ENCODE measurements at places on chromosomes 16 and 17.
A peak's percentile ranks its signal among the peaks of the same experiment; 100 is the strongest.

- peak; percentile 65 for DNase-seq
Measured at GRCh38 chr16:69709456-69710084, 16.8 kb downstream of the NQO1 start.

GRCh38 chr16:16092925-16093627, 130.2 kb downstream of the ABCC6 start:
- no peak for DNase-seq

DNA sequence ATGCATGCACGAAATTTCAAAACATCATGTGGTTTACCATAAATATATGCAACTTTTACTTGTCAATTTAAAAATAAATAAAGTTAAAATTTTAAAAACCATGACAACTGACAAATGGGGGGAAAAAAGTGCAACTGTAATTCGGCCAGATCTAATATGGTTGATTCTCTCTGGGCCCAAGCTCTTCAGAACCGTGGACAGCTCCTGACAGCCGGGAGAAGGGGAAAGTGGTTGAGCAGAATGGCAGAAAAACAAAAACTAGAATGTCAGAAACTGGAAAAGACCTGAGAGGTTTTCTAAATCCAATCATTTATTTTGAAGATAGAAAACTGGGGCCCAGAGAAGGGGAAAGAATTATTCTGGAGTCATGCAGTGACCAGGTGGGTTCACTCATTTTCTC, 126.6 kb downstream of the TMEM132E start:
- peak; percentile 30 for DNase-seq

DNA sequence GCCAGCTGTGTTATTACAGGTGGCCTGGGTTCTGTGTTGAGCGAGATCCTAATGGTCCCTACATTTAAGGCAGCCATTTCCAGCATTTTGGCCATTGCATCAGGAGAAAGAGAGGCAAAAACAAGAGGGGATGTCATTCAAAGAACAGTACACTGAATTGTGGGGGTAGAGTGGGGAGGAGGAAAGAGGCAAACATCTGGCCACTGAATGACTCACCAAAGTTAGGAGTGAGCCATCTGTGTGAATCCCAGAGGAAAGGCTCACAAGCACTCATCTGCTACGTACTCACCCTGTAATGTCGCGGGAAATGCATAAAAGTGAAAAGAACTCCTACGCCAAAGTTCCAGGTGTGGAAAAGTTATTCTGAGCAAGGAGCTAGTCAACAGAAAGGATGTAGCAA, 16.7 kb downstream of the KRABD2 start:
- DNase-seq = peak; percentile 66

- DNase-seq = no peak
Measured at GRCh38 chr16:27406511-27407128, 4.6 kb downstream of the IL21R start.

DNA sequence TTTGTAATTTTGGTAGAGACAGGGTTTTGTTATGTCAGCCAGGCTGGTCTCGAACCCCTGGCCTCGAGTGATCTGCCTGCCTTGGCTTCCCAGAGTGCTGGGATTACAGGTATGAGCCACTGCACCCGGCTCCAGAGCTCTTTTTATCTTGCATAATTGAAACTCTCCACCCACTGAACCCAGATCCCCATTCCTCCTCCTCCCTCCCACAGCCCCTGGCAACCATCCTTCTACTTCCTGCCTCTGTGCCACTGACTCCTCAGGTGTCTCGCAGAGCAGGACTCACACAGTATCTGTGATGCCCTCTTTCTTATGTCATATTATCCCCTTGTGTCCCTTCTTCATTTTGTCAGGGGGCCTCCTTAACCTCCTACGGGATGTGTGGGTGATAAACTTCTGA, 340.7 kb downstream of the SLC39A11 start:
- DNase-seq = no peak

GRCh38 chr17:7351665-7352502, at the start of gene KCTD11:
TSS of gene KCTD11 (plus strand) at chr17:7352162.
- peak; percentile 89 for DNase-seq

GRCh38 chr16:7547736-7548135, 215.1 kb downstream of the RBFOX1 start:
- no peak for DNase-seq

- no peak for DNase-seq
Measured at GRCh38 chr17:17035920-17036523, 6.2 kb upstream of the MPRIP start.

DNA sequence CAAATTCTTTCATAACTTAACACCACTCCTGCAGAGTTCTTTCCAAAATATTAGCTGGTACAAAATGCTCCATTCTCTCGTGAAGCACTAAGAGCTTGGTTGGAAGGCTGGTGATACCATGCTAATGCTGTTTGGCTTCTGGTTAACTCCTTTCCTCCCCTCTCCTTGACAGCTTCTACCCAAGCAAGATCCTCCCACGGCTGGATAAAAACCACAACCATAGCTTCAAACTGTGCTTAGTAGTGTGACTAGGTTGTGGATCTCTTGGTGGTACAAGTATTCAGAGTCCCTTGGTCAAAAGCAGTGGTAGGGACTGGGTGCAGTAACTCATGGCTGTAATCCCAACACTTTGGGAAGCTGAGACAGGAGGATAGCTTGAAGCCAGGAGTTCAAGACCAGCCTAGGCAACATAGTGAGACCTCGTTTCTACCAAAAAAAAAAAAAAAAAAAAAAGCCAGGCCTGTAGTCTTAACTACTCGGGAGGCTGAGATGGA, 2.3 kb downstream of the PHAF1 start:
- no peak for DNase-seq

DNA sequence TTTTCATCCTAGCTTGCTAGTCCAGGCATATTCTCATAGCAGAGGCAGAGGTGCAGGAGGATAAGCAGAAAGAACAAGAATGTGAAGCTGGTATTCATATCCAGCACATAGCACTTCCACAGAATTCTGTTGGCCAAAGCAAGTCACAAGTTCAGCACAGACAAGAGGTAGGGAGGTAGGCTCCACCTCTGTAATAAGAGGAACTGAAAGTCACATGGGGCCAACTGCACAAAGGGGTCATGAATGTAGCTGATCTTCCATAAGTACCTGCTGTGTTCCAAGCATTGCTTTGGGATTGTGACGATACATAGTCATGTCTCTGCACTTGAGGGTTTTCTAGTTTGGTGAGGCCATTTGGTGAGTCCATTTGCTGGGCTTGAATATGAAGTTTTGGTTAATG, 110.8 kb upstream of the MPHOSPH6 start:
- no peak for DNase-seq

DNA sequence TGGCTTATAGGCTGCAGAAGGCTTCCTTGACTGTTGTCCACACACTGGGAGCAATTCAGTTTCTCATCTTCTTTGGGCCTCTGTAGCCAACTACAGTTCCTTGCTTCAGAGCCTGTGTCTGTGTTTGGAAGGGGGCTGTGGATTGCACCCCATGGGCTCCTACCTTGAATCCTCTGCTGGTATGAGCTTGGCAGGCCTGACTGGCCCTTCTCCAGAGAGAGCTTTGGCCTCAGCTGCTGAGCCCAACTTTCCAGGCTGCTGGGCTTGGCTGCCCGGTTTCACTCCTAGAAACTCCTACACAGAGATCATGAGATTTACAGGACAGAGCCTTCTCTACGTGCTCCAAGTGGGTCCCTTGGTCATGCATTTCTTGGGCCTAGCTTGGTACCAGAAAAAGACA, 354.4 kb downstream of the SNX29 start:
- DNase-seq = no peak

GRCh38 chr17:82917699-82918345, 78.0 kb upstream of the ZNF750 start:
- peak; percentile 34 for DNase-seq

- no peak for DNase-seq
Measured at GRCh38 chr17:64158406-64158805, 28.5 kb upstream of the ERN1 start.

DNA sequence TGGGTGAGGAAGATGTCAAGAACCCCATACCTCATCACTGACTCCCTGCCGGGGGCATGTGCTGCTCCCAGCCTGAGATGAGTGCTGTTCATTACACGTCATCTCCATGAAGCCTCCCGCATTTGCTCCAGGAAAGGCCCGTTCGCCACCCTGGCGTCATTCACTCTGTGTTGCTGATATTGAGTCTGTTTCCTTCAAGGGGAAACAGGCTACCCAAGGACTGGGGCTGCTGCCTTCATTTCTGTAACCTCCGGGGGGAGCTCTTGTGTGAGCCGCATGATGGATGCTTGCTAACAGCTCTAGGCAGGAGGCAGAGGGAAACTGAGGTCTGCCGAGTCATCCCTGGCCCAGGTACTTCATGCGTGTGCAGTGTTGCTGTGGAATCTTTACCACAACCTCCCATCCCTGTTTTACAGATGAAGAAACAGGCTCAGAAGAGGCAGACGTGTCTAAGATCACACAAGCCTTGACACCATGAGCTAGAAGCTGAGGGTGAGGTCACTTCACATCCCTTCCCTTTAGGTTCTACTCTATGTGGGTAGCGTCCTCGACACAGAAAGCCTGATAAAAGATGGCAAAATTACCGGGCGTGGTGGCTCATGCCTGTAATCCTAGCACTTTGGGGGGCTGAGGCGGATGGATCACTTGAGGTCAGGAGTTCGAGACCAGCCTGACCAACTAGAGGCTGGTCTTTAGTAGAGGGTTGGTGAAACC, 3.5 kb upstream of the ARMC5 start:
- DNase-seq = no peak

DNA sequence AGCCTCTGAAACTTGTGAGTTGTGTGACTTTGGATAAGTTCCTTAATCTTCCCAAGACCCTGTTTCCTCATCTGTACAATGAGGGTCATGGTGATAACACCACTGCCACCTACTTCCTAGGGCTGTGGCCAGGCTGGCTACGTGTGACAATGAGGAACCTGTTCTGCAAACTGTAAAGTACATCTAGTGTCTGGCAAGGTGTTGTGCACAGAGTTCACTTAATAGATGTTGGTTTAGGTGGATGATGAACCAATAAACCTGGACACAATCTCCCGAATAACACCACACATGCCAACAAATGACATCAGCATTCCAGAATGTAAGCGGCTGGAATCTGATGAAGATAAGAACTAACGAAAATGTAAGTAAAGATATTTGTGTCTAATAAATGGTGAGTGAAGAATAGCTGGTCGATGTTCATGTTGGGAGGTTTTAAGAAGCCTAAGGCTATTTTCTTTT, 82.3 kb downstream of the MARCHF10 start:
- peak; percentile 75 for DNase-seq

DNA sequence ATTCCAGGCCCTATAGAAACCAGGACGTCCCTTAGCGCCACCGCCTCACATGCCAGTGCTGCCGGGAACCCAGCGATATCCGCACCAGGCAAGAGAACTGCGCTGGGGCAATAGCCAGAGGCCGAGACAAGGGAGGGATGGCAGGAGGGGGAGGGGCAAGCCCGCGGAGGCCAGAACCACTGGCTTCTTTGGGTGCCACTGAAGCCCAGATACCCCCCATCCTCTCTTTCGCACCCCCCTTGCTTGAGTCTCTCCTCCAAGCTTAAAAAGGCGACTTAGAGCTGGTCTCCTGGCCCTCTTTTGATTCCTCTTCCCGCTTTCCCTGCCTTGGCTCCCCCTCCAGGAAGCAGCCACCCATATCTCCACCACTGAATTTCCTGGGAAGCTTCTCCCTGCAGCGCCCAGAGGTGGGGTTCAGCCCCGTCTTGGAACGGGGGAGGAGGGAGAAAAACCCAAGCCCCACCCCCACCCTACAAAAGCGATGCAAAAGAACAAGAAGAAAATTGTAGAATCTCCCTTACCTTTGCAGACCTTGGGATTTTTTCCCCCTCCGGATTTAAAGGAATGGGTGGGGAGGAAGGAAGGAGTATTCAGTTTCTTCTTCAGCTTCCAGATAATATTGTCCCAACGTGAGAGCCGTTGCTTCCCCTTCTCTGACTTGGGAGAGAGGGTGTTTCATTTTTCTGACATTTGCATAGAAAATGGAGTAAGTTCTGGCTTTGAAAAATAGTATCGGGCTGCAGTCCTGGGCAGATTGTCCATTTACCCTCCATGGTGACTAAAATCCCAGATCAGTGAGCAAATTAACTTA, 622 bp downstream of the HOXB6 start:
- peak; percentile 79 for DNase-seq

DNA sequence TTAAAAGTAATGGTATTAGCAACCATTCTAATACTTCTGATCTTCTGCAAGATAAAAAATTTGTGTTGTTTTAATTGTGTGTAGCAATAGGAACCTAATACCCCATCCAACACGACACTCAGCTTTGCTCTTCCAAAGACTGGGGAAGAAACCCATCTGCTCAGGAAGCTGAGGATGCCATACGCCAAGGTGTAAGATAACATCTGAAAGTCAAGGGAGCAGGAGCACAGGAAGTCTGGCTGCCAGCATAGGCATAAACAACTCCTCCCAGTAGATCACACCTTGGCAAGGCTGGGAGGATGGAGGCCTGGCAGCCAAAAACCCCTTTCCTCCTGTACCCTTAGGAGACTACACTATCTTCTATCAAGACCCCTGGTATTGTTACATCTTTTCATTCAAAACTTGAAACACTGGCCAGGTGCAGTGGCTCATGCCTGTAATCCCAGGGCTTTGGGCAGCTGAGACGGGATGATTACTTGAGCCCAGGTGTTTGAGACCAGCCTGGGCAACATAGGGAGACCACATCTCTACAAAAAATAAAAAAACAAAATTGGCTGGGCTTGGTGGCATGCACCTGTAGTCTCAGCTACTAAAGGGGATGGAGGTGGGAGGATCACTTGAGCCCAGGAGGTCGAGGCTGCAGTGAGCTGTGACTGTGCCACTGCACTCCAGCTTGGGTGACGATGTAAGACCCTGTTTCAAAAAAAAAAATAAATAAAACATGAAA, 5.7 kb upstream of the SPHK1 start:
- DNase-seq = no peak

GRCh38 chr17:9022573-9023391, 1.5 kb downstream of the NTN1 start:
- DNase-seq = no peak

GRCh38 chr16:27475561-27475960, 73.6 kb downstream of the IL21R start:
- peak; percentile 32 for DNase-seq

DNA sequence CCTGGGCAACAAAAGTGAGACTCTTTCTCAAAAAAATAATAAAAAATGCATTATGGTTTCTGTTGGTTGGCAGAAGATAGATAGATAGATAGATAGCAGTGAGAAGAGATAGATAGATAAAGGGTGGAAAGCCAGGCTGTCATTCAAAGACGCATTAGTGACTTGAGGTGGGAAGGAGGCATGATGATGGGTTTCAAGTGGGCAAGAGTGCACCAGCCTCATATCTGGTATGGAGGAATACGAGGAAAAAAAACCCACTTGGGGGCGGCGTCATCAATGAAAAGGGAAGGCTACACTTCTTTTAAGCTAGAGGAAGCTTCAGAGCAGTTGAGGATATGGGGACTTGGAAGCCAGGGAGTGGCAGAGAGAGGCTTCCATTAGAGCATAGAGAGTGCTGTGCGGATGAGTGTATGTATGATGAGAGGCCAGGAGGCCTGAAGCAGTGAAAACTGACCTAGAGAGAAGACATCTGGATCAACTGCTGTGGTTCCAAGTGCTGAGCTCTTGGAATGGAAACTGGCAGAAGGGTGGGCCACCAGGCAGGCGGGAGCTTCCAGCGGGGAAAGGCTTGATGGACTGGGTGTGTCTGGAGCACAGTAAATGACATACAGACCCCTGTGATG, 31.8 kb downstream of the CEP95 start:
- no peak for DNase-seq

- DNase-seq = no peak
Measured at GRCh38 chr17:7042501-7043181, 1.3 kb downstream of the SLC16A11 start.

- DNase-seq = no peak
Measured at GRCh38 chr16:56048425-56049105, 142.7 kb upstream of the GNAO1 start.

Measured in urothelium cell line (cell line).